ENCODE measurements at places on chromosomes 5 and 9. TPM values are rescaled to one million over a fixed set of nuclear protein-coding genes. Genes with fewer than 3 reads are reported as not detected.

DNA sequence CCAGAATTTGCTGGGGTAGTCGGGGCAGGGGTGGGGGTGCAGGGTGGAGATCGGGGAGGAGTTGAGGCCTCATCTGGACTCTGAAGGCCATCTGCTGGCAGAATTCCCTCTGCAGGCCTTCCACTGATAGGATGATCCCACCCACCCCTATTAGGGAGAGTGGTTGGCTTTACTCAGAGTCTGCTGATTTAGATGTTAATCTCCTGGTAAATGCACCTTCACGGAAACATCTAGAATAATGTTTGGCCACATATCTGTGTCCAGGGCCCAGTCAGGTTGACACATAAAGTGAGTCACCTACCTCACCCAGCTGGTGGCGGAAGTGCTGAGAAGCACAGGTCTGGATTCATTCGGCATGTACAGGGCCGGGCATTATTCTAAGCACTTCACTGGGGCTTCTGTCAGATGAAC is 50.0 kb downstream of the DAPK1 start:
- DNase-seq: no peak

DNA sequence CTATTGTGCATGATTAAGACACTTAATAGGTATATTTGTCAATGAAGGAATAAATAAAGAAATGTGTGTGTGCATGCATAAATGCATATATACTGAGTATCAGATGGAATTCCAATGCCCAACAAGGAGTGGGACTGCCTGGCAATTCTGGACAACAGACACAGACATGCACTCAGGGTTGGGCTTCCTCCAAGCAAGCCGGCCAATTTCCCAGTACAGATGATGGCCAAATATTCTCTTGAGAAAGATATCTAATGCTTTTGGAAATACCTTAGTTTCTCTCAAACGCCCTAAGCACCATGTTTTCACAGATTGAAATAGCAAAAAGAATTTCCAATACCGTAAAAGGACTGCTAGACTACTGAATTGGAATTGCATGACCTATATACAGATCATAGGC is 11.1 kb downstream of the FTMT start:
- DNase-seq: no peak

SLC46A2 gene
- total RNA-seq: 17.0 TPM

NUDCD2 gene
- total RNA-seq: 21.8 TPM

GRCh38 chr5:95928724-95929253 is 32.9 kb downstream of the ELL2 start:
- DNase-seq: no peak

SHOC1 gene
- total RNA-seq: not detected

- no peak for DNase-seq
Observed at GRCh38 chr5:16943846-16944678, 8.0 kb upstream of the MYO10 start.

FYB1 gene
- total RNA-seq: 45.0 TPM

GRCh38 chr9:98943682-98944056 is at the start of gene COL15A1:
COL15A1 (plus strand) TSS chr9:98943907; CDS start chr9:98944062, 155 bp downstream.
- DNase-seq: no peak

FBXW11 gene
- 61.8 TPM for total RNA-seq

BAAT gene
- total RNA-seq: 1.0 TPM

SLC45A2 gene
- not detected for total RNA-seq

DNA sequence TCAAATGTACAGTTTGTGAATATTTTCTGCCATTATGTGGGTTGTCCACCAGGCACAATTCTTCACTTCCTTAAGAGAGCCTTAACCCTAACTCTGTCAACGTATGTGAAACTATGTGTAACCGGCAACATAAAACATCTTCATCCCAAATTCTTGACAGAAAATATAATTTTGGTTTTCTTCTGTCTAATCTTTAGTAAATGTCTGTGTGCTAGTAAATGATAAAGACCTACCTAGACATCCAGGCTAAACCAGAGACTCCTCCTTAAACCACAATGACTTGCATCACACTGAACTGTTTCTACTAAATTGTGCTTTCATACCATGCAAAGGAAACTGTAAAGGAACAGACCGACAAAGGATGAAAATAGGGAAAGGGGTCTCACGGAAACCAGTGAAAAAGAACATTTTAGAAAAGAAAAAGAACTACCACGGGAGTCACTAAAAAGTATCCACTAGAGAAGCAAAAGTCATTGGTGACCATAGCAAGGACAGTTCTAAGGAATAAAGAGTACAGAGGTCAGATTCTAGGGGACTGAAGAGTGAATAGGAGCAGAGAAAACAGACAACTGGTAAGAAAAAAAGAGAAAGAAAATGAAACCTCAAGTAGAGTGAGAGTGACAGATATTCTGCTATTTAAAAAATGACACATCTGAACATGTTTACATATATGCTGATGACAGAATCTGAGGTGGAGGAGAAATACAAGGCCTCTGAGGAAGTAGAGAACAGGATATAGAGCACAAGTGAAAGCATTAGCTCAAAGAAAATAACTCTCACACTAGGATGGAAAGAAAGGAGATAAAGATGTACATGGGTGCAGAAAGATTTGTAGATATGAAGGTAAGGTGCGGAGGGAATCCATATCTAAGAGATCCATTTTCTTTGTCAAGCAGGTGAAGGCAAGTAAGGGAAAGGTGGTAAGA is 49.4 kb downstream of the FNIP1 start:
- no peak for DNase-seq

ANKRD34B gene
- total RNA-seq: 0.35 TPM

DNA sequence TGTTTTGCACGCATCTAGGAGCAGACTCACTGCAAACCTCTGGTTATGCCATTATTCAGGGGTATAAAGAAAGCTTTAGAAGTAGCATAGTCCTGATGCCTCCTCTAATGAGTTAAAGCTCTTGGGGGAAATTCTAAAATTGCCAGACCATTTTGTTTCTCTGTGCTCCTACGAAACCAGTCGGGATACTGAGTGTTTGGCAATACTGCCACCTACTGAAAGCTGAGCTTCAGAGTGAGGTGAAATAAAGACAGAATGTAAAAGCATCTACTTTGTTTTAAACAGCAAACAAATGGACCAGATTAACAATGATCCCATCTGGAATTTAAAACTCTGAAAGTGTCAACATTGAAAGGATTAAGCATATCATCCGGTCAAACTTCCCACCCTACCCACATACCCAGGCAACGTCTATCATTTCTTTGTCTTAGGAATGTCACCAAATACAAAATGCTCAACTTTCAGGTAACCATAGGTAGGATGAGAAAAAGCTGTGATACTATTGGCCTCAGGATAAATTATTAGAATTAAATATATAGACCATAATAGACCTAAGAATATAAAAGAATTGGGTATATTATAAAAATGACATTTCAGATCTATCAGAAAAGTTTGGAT is 77.8 kb upstream of the SHISAL2B start:
- DNase-seq: no peak

KCNV2 gene
- not detected for total RNA-seq

DNA sequence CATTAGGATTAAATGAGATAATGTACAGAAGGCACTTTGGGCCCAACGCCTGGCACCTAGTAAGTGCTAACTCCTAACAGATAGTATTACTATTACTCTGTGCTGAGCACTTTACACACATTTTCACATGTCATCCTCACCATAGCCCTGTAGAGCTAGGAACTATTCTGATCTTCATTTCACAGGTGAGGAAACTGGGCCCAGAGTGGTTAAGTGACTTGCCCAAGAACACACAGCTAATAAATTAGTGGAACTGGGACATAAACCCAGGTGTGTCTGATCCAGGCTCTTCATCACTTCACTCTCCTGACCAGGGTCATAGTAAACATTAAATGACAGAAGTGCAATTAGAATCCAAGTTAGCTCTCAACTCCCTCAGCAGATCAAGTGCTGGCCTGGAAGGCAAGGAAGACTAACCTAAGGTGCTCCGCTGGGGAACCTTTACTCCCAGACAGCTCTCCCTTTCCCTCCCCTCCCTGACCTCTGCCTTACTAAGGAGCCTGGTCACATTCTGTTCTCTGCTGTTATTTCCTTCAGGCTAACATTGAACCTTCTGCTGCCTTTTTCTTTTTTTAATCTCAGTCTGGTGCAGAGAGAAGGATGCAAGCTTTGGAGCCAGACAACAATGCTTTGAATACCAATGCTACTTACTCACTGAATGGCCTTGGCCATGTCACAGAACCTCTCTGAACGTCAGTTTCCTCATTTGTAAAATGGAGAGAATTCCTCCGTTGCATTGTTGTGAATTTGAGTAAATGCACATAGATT is 4.1 kb upstream of the ADRA1B start:
- DNase-seq: no peak

- DNase-seq: no peak
Observed at GRCh38 chr9:13608451-13608850, 329.0 kb upstream of the MPDZ start.

GRCh38 chr9:129726322-129727160 is 26.3 kb downstream of the PTGES start:
- DNase-seq: peak; percentile 77

DNA sequence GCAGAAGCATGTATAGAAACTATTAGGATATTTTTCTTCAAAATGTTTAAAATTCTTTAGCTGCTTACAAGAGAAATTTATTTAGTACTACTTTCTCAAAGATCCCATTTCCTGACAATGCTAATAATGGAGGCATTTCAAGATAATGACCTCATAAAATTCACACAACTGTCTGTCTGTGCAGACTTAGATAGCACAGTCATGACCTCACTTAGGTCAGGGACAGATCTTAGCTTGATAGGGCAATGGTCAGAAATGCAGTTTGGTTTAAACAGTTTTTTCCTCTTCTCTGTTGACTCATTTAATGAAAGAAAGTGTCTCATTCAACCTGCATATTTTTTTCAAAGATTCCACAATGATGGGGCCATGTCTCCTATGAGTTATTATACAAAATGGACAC is 128.4 kb downstream of the GRIA1 start:
- DNase-seq: no peak

GRCh38 chr9:37415011-37415719 is 7.3 kb upstream of the GRHPR start:
- DNase-seq: peak; percentile 78

DNA sequence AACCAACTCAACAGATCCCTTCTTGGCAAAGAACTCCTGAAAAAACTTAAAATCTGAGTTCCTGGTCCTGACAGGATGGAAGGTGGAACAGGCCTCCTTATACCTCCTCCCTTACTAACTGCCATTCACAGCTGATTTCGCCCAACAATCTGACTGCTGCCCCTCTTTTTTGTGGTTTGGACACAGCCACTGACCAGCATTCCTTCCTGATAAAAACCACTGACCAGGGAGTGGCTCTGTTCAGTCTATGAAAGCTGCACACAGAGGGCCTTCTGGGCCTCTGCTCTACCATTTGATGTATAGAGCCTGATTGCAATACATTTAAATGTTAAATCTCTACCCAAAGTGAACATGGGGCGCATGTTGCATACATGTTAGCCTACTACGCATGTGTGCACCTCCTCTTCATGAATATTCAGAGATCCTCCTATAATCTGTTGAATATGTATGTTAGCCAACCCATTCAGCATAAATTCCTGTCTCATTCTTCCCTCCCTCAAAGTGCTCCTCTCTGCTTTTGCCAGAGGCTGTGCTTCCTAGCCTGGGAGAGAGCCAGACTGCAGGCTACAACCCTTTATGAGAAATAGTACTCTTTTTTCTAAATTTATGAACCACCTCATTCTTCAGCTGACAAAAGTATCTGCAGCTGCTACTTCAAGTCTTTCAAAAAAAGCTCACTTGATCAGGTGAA is 93.7 kb upstream of the MRPS30 start:
- no peak for DNase-seq

CDH12 gene
- total RNA-seq: not detected

ZNF462 gene
- 25.4 TPM for total RNA-seq

GRCh38 chr5:151128817-151129216 is 28.8 kb downstream of the ANXA6 start:
- DNase-seq: no peak

KIF4B gene
- total RNA-seq: 0.17 TPM

MAT2B gene
- total RNA-seq: 61.7 TPM

ADRB2 gene
- total RNA-seq: 28.0 TPM

LCN10 gene
- total RNA-seq: 11.2 TPM

- DNase-seq: no peak
Observed at GRCh38 chr5:39623291-39623865, 198.6 kb upstream of the DAB2 start.

PCDHGB6 gene
- 7.5 TPM for total RNA-seq

DNA sequence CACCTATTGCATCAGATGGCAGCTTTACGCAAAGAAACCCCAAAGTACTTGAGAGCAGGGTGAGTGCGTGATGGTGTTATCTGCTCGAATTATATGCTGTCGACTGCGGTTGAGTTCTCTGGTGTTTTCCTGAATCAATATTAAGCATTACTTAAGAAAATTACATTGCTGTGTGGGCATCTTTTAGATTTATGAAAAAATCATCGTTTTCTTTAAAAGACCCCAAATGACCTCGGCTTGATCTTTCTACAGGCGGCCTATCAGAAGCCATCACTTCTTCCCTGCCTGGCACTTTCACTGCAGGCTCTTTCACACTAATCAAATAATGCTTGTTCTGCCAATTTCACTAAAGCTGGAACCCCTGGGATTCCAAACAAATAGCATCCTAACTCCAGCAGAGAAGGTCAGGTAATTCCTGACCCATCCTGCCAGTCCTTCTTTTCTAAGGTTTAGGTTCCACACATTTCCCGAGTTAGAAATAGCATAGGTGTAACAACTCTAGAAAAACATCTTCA is 1.7 kb downstream of the UBE2QL1 start:
- DNase-seq: no peak

PCDHGA2 gene
- total RNA-seq: 2.5 TPM

- DNase-seq: no peak
Observed at GRCh38 chr5:150448952-150449516, 505 bp downstream of the RPS14 start.

FBLL1 gene
- not detected for total RNA-seq

Measured in upper lobe of right lung (tissue), 1 donor.